Fibroblast of skin of scalp (primary cell): ENCODE measurements at places on chromosomes 2 and 18.

DNA sequence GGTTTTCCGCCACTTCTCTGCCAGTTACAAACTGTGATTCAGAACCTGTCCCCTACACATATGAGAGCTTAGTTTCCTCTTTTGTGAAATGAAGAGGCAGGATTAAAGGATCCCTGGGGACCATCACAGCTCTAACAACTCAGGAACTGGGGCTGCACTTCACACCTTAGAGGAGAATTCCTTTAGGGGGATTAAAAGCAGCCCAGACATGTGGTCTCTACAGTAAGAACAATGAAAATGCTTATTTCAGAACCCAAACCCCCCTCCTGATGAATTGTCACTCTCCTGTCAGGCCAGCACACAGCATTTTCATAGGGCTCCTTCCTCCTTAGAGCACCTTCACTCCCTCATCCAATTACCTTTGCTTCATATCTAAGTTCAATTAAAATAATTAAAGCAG, 101.5 kb upstream of the NEDD4L start:
- DNase-seq, result no peak

DNA sequence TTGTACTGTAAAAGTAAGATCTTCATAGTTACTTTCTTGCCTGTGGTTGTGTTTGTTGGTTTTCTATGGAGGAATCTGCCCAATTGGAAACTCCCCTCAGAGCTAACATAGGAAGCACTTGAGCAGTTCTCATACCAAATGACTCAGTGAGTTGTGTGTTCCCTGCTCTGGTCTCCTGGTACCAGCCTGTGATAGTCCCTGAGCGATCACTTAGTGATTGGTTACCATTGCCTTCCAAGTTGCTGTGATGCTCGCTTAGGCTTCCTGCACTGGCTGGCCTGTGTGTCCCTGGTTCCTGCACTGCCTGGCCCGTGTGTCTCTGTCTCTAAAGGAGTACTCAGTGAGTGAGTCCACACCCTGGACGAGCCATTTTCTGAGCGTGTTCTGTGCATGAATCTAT, 133.0 kb downstream of the MAP4K4 start:
- DNase-seq, result peak; percentile 58

GRCh38 chr2:233248999-233249398, 2.5 kb upstream of the ATG16L1 start:
- no peak for DNase-seq

DNA sequence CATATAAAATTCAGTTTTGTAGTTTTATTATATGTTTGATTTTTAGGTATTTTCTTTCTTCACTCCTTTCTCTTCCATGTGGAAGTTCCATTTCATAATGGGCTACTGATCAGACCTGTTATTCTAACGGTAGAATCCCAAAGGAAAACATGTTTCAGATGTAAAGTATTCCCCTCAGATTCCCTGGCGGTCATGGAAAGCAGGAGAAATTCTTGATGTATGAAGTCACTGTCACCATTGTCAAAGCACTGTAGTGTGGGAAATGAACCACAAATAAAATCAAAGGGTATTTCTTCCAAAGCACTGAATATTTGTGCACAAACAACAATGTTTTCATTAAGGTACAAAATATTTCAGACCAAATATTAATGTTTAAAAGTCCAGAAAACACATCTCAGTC, 237.3 kb upstream of the KLHL14 start:
- DNase-seq, result peak; percentile 72

- peak; percentile 50 for DNase-seq
Measured at GRCh38 chr2:28346587-28346986, 46.1 kb upstream of the FOSL2 start.

DNA sequence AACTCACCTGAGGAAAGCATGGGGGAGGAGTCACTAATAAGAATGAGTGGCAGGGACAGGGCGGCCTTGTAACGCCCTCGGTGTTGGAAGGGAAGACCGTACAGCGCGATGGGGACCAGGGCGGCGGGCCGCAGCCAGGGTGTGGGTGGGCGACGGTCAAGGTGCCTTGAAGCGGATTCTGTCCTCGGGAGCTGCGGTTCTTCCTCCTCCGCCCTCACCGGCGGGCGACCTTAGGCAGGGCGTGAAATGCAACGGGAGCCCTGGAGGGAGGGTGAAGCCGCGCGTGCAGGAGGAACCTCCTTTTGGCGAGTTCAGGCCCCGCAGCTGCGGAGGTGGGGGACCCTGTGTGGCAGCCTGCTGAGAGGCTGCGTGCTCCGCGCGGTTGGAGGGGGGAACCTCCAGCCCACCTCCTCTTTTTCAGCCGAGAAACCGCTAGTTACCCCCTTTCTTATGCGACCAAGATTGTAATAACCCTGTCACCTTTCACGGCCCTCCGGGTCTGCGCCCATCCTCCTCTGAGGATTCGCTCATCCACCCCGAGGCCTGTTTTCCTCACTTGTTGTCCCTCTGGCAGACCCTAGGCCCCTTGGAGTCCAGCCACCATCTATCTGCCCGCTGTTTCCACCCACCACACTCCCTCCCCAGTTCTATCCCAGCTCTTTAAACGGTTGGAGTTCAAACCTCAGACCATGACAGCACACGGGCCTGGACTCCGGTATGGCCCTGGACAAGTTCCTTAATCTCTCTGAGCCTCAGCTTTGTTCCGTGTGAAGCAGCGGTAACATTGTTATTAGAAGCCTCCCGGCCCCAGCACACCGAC, 823 bp upstream of the RNU2-63P start:
- DNase-seq, result no peak

DNA sequence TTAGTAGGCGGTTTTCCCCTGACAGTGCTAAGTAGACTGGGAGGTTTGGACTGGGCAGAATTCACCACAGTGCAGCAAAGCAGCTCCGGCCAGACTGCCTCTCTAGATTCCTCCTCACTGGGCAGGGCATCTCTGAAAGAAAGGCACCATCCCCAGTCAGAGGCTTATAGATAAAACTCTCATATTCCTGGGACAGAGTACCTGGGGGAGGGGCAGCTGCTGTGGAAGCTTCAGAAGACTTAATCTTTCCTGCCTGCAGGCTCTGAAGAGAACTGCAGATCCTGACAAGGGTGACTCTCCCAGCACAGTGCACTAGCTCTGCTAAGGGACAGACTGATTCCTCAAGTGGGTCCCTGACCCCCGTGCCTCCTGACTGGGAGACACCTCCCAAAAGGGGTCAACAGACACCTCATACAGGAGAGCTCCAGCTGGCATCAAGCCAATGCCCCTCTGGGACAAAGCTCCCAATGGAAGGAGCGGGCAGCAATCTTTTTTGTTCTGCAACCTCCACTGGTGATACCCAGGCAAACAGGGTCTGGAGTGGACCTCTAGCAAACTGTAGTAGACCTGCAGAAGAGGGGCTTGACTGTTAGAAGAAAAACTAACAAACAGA, 266.8 kb upstream of the CRIM1 start:
- no peak for DNase-seq

DNA sequence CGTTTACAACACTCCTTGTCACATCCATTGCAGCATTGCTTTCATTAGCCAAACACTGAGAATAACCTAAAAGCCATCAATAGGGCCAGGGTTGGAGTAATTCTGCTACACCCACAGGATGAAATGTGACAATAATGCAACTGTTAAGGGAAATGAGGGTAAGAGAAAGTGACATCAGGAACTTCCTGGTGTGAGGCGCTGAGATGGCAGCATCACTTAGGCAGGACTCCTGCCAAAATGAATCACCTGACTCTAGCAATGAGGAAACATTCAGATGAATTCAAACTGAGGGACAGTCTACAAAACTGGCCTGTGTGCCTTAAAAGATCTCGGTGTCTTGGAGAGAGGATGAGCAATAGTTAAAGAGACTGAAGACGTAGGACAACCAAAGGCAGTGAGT, 115.6 kb upstream of the AGAP1 start:
- no peak for DNase-seq

DNA sequence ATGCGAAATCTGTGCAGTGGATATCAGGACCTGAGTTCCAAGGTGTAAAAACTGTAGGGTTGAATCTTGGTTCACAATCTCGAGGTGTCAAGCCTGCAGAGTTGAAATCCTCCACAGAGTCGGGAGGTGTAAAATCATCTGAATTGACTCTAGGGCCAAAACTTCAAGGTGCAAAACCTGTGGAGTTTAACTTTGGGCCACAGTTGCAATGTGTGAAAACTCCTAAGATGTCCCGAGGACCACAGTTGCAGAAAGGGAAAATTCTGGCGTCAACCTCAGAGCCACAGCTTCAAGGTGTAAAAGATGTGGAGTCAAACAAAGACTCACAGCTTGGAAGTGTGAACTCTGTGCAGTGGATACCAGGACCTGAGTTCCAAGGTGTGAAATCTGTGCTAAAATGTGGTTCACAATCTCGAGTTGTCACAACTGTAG, 9.8 kb upstream of the ZNF512 start:
- no peak for DNase-seq

DNA sequence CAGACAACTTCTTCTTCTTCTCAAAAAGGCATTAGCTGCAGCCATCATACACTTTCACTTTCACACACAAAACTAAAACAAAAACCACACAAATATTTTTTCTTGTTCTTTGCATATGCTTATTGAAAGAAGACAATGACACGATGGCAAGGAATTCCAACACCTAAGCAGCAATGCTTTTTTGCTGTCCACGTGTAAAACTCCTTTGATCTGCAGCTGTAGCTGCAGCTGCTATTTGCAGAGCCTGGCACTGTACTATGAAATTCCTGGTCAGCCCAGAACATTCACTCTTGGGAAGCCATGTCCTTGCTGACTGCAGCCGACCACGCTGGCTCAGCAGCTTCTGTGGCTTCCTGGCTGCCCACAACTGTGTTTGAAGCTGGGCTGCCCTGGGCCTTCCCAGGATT, 316.2 kb downstream of the CDH2 start:
- peak; percentile 13 for DNase-seq

DNA sequence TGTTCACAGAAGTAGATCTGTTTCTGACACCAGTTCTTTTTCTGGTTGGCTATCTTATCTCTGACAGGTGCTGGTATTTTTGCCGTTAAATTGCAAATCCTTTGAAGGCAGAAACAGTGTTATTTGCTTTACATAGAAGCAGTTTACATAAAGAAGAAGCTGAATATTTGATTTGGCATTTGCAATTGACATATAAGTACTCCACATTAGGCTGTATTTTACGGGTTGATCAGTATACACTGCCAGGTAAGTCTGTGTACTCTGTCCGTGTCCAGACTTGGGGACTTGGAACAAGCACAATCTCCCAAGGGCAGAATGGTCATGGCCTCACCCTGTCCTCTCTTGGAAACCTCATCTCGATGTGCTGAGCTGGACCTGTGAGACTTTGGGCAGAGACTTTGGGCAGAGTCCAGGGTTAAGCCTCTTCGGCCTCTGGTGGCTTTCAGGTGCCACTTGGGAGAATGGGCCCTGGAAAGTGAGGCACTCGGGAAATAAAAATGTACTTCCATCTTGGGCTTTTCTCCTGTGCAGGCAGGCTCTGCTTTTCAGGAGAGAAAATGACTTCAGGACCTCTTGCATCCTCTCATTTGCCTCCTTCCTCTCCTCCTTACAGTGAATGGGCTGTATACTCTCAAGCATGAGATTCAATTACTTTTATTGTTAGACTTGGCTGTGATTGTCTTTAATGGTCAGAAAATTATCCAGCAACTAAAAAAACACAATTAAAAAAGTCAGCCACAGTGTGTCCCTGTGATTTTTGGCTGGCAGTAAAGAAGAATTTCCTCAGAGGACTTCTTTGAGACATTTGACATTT, 108.5 kb downstream of the RAPGEF4 start:
- no peak for DNase-seq

GRCh38 chr2:233422050-233422639, 67.9 kb downstream of the DGKD start:
- DNase-seq, result no peak

DNA sequence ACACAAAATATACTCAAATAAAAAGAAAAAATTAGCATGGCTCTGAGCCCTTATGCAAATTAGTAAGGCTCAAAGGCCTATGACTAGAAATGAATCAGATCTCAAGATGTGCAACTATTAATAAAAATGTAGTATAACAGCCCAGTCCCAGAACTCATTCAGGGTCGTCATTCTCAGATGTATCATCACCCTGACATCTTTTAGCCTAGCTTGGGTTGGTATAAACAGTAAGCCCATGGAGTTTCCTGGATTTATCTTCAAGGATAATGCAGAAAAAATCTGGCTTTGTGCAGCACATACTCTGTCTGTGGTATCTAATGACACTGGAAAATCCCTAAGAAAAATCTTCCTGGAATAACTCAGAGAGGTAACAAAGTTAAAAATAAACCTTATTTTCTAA, 239.3 kb downstream of the ZNF385B start:
- DNase-seq, result no peak

DNA sequence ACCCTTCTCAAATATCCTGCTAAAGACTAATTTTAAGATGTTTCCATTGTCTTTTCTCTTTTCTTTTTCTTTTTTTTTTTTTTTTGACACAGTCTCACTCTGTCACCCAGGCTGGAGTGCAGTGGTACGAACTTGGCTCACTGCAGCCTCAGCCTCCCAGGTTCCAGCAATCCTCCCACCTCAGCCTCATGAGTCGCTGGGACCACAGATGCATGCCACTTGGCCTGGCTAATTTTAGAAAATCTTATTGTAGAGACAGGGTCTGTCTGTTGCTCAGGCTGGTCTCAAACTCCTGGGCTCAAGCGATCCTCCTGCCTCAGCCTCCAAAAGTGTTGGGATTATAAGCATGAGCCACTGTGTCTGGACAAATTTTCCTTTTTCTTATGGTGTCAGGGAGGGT, 167.5 kb downstream of the MCFD2 start:
- DNase-seq, result no peak

DNA sequence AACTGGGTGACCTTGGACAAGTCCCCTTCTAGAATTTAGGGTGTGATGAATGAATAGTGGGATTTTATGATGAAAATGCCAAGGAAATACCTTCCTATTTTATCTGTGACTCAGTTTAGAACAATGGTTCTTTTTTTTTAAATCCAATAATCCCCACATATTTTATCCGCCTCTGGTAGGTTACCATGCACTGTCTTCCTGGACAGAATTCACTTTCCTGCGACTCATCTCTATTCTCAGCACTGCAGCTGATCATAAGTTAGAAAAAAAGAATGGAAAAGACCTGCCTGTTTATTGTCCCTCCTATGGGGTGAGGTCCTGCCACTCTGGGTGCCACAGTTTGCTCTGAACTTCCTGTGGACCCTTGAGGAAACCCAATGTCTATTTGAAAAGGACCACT, 73.1 kb downstream of the IRS1 start:
- DNase-seq, result peak; percentile 15

DNA sequence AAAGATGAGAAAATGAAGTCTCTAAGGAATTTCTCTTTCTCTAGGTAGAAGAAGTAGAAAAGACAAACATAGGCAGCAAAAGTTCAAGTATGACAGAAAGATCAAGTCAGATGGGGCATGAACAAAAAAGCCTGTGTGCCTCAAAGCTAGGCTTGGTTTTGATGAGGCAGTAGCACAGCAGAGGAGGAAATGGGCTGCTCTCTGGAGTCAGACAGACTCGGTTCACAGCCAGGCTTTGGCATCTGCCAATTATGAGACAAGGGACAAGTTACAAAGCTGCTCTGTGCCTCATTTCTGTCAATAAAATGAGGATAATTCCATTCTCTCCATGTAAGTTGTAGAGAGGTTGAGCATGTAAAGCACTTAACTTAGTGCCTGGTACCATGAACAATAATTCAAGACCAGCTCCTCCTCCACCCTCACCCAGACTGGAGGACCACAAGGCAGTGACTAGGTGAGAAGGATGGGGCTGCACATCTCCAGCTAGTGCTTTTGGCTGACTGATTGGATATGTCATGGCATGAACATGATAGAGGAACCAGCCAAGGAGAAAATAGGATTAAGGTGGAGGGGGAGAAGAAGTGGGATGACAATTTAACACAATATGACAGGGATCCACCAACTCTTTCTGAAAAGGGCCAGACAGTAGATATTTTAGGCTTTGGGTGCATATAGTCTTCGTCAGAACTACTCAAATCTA, 84.6 kb downstream of the TMEM163 start:
- no peak for DNase-seq
